Tibial nerve (tissue), 4 donors: ENCODE measurements at places on chromosomes 4 and X.

GRCh38 chr4:880684-881405 lies 51.3 kb downstream of the GAK start:
- DNase-seq, result no peak

DNA sequence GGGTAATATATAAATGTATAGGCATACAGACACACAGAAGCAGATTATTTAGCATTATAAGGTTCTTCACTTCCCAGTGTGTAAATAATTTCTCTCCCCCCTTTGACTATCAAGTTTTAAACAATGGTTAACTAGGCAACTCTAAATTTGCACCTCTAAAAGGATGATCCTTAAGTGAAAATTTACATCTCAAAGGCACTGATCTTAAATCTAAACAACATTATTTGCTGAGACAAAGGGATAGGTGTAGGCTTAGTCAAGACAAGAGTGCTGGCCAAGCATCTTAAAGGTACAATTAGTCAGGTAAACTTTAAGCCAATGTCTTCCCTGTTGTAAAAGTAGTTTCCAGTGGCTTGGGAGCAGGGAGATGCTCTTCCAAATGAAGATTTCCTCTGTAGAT lies 33.0 kb downstream of the NLRP2B start:
- no peak for DNase-seq

DNA sequence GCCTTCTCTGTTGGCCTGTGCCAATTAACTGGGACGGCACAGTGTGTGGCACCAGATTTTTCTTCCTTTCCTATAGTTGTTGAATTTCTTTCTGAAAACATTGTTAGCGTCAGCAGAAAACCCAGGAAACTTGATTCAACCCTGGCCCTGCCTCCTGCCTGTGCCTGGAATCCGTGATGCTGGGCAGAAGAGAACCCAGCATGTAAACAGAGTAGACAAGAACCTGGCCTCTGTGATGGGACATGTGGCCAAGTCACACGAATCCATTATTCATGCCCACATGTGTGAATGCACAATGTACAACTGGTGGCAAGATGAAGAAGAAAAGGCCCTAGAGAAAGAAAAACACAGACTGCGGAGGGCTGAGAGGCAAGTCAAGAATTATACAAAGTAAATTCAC lies 111.4 kb downstream of the EFHC2 start:
- no peak for DNase-seq

DNA sequence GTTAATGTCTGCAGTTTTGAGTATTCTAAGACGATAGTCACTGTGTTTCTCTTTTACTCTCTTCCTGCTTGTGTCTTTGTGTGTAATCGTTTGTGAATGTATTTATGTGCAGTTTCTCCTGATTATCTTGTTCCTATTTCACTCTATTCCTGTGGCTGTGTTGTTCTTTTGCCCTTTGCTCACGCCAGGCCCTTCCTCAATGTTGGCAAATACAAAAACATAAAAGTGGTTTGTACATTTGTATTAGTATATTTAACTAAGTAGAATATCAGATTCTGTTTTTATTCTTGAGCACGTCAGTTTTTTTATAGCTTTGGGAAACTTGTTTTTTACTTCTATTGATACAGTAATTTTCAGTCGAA lies 107.6 kb upstream of the BMPR1B start:
- no peak for DNase-seq

- no peak for DNase-seq
Measured at GRCh38 chrX:136941396-136942337, 61.1 kb upstream of the RBMX start.

DNA sequence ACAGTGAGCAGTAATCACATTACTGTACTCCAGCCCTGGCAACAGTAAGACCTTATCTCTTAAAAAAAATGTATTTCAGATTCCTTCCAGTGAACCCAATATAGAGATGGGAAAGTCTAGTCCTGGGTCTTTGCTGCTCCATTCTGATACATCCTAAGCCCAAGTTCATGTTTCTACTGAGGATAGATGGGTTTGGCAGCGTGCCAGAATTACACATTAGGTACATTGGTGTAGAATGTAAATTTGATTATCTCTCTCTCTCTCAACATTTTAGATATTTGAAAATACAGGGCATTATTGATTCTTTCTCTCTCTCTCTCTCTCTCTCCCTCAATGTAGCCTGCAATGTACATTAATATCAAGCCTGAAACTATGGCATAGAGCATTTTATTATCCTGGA lies 43.5 kb upstream of the ZNF330 start:
- DNase-seq, result no peak

DNA sequence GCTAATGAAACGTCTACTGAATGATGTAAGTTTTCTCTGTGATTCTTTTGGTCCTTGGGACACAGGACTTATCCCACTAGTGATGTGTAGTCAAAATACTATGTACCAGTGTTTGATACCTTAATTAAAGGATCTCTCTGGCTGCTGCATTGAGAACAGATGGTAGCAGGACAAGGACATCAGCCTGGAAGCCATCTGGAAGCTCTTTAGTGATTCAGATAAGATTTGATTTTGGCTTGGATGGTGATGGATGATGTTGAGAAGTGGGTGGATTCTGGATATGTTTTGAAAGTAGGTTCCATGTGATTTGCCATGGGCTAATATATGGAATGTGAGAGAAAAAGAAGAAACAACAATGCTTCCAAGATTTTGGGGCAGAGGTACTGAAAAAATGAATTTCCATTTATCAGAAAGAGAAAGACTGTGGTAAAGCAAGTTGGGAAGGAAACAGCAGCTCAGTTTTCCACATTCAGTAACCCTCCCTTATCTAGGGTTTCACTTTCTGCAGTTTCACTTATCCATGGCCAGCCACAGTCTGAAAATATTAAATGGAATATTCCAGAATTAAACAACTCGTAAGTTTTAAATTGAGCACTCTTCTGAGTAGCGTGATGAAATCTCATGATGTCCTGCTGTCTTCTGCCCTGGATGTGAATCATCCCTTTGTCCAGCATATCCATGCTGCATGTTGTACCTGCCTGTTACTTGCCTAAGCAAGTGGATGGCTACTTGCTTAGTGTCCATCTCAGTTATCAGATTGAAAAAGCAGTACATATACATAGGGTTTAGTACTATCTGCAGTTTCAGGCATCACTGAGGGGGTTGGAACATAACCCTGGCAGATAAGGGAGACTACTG lies 15.6 kb downstream of the CD38 start:
- DNase-seq, result no peak

DNA sequence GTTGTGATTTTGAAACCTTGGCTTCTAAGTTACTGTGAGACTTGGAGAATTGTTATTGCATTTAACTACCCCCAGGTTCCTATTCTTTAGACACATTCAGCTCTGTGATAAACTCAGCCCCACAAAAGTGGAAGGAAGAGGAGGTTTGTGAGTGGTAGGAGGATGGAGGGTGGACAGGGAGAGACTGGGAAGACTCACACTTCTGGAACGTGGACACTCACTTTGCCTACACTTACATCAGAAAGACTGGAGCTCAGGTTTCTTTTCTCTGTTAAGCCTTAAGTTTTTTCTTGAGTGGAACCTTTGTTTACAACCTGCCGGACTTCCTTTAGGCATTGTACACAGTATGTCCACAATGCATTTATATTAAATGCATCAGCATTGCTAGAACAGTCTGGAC lies 99.0 kb downstream of the AREG start:
- no peak for DNase-seq

GRCh38 chr4:61493470-61493869 lies 293.3 kb downstream of the ADGRL3 start:
- DNase-seq, result no peak

DNA sequence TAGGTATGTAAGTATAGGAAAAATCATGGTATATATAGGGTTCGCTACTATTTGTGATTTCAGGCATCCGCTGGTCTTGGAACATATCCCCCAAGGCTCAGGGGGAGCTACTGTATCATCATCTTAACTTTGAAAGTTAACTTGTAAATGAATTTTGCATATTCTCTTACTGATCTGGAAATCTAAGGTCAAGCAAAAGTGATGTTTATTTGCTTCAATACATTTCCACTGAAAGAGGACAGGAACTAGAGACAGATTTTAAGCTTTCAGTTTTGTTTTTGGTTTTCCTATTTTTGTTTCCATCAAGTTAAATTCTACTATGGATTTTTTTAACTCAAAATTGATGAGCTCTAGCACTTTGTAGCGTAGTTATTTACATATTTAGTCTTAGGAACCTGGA lies 56.2 kb downstream of the NAF1 start:
- DNase-seq, result no peak

DNA sequence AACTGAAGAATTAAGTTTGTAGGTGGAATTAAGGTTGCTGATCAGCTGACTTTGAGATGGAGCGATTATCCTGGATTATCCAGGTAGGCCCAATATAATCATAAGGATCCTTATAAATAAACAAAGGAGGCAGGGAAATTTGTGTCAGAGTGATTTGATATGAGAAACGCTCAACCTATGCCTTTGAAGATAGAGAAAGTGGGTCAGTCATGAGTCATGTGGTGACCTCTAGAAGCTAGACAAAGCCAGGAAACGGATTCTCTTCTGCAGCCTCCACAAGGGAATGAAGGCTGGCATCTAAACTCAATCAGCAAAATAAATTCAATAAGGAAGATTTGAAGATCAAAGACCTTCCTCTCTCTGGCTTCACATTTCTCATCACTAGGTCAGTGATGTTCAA lies 41.5 kb upstream of the SMIM10 start:
- DNase-seq, result no peak
